ENCODE measurements at places on chromosomes 6 and 20.

GRCh38 chr20:19826179-19826914, 68.3 kb downstream of the RIN2 start:
- no peak for DNase-seq

DNA sequence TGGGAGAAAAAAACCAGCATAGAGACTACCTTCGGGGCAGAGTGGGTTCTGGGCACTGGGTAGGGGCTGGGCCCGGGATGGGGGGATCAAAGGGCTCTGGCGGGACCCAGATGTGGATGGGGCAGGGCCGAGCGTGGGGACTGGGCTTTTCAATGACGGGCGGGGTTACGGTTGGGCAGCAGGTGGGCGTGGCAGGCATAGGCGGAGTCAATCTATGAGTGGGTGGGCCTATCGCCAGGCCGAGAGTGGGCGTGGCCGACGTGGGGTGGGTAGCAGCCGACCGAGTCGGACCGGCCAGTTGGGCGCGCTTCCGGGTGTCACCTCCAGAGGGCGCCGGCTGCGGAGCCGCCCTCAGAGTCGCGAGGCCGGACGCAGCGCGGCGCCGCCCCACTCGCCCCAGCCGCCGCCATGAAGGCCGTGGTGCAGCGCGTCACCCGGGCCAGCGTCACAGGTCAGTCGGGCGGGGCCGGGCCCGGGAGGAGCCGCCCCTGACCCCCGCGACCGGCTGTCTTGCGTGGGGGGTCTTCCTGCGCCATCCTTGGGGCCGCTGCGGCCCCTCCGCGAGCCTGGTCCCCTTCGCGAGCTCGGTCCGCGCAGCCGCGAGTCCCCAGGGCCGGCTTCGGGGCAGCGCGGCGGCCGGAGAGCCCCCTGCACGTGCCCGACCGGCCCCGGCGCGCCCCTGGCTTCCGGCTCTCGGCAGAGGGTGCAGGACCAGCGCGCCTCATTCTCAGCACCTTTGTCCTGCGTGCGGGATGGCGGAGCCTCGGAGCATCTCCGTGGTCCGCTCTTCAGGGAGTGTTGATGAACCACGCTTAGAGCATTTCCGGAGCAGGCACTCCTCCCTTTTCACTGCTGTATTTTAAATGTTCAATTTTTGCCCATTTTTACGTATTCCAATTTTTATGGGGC, at the start of gene DTD1:
TSS of gene DTD1 (plus strand) at position 390 of the 909 bp plus-strand sequence. CDS start at position 409, 19 bp downstream.
- DNase-seq, result peak; percentile 75

- DNase-seq, result no peak
These were observed 209.5 kb downstream of the KIF16B start for GRCh38 chr20:16363506-16364319.

DNA sequence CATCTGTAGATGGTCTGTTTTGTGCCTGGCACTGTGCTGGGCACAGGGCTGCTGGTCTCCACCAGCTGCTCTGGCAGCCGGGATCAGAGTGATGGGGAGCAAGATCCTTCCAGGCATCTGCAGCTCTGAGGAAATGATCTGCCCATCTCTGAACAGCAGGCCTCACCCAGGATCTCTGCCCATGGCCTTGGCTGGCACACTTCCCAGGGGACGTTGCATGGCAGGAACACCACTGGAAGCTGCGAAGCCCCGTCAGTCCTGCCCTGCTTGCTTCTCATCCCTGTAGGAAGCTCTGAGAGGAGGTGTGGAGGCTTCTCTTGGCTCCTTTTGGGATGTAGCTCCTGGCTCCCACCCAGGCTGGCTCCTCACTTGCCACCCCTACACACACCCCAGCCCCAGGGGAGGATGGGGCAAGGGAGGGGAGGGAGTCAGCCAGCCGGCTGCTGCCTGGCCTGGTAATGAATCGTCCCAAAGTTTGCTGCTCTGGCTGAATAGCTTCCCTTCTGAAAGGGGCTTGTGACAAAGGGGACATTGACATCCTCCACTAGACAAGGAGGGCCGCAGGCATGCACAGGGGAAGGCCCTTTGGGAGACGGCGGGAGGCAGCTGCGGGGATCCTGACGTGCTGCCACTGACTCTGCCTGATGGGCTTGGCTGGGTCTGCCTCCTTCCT, 108.9 kb downstream of the VEGFA start:
- no peak for DNase-seq

GRCh38 chr6:90947184-90948064, 360.6 kb upstream of the MAP3K7 start:
- DNase-seq, result no peak

Data from activated CD4-positive, alpha-beta T cell treated with anti-CD3 and anti-CD28 coated beads, Interleukin-2, amount 50 U/mL, for 1 hour (primary cell).